ENCODE measurements at places on chromosomes 7 and 10.

DNA sequence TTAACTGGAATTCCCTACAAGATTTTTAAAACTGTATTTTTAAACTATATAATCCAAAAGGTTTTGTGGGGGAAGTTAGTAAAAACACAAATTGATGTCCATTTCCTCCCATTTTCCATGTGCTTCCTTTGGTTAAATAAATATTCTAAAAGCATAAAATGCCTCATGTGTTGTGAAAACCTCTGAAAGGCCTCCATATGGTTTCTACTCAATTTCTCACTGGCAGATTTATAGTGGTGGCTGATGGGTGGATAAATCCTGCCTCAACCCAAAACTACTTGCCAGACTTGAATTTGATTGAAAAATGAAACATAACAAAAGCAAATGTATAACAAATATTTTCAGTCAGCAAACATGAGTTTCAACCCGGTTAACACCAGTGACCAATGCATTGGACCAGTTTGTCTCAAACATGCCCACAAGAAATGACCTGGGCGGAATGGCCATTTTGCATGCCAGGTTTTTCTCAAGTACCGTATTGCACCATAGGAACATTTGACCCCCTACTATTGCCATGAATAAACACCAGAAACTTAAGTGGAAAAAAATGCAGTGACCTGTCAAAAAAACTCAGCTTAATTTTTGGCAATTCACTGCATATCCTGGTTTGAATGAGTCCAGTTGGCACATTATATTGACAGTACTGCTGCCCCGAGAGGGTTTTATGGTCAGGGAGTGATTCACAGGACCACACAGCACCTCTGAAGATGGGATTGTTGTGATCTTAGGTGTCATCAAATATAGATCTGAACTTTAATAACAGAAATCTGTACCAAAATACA lies 454.6 kb upstream of the ANKRD30A start:
- peaks cover 17% of the 10 kb centered on the region for H3K4me1 ChIP-seq
- H3K27ac ChIP-seq, result no peak overlapping the region
- H3K27me3 ChIP-seq, result no peaks in the 10 kb centered on the region
- no peak overlapping the region for H3K4me3 ChIP-seq

DNA sequence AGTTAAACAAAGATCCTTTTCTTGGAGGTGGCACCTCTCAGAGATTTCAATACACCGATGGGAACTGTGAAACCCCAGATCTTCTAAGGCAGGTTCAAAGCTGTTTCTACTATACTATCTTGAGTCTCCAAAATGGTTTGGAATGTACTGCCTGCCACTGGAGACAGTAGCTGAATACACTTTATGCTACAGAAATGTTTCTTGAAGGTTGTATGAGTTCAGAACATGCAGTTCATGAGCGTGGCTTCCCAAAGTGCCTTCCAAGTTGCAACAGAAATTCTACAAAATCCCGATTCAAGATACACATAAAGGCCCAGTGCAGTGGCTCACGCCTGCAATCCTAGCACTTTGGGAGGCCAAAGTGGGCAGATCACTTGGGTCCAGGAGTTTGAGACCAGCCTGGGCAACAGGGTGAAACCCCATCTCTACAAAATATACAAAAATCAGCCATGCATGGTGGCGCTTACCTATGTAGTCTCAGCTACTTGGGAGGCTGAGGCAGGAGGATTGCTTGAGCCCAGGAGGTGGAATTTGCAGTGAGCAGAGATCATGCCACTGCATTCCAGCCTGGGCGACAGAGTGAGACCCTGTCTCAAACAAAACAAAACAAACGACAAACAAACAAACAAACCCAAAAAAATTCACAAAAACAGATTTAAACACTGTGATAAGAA lies 36.3 kb downstream of the FAM171A1 start:
- H3K27ac ChIP-seq, result no peak overlapping the region
- H3K4me1 ChIP-seq, result no peaks in the 10 kb centered on the region
- no peaks in the 10 kb centered on the region for H3K36me3 ChIP-seq
- H3K4me3 ChIP-seq, result no peak overlapping the region

DNA sequence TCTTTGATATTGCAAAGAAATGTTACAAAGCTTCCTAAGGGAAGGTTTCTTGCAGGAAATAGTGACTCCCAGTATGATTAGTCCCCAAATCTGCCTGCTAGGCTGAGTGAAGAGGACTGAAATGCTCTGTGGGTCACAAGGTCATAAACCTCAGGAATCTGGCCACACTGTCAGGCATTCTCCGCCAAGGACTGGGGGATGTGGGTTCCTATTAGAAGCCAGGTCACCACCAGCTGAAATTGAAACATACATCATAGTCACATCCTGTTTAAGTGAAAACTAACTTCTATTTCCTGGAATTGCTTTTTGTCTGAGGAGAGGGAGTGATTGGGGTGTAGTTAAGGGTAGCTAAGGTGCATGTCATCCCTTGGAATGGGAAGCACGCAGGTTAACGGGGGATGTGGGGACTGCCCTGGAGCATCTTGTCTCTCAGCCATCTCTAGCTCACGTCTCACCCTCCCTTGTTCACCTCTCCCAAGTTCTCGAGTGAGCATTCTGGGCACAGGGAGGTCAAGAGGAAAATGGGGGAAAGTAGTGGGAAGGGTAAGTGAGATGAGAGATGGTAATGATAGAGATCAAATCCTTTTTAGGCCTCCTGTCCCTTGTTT lies 12.0 kb upstream of the GSAP start:
- no peaks in the 10 kb centered on the region for H3K36me3 ChIP-seq
- no peaks in the 10 kb centered on the region for H3K4me1 ChIP-seq
- DNase-seq, result no peak
- H3K4me3 ChIP-seq, result no peak overlapping the region

DNA sequence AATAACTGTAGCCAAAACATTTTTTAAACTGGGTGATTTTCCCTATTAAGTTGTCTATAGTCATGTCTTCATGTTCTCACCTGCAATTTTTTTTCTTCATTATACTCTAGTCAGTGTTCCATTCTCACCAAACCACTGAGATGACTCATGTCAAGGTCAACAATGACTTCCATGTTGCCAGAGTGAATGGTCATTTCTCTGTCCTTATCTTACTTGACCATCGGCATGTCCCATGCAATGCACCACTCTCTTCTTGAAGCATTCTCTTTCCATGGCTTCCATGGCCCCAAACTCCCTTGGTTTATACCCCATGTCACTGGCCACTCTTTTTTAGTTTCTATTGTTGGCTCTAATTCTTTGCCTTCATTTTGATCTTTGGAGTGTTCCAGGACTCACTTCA lies 173.9 kb downstream of the PPP1R17 start:
- H3K27me3 ChIP-seq, result no peaks in the 10 kb centered on the region
- H3K4me3 ChIP-seq, result no peak overlapping the region
- no peaks in the 10 kb centered on the region for H3K4me1 ChIP-seq
- no peak for DNase-seq
- no peaks in the 10 kb centered on the region for H3K36me3 ChIP-seq
- no peak overlapping the region for H3K27ac ChIP-seq

DNA sequence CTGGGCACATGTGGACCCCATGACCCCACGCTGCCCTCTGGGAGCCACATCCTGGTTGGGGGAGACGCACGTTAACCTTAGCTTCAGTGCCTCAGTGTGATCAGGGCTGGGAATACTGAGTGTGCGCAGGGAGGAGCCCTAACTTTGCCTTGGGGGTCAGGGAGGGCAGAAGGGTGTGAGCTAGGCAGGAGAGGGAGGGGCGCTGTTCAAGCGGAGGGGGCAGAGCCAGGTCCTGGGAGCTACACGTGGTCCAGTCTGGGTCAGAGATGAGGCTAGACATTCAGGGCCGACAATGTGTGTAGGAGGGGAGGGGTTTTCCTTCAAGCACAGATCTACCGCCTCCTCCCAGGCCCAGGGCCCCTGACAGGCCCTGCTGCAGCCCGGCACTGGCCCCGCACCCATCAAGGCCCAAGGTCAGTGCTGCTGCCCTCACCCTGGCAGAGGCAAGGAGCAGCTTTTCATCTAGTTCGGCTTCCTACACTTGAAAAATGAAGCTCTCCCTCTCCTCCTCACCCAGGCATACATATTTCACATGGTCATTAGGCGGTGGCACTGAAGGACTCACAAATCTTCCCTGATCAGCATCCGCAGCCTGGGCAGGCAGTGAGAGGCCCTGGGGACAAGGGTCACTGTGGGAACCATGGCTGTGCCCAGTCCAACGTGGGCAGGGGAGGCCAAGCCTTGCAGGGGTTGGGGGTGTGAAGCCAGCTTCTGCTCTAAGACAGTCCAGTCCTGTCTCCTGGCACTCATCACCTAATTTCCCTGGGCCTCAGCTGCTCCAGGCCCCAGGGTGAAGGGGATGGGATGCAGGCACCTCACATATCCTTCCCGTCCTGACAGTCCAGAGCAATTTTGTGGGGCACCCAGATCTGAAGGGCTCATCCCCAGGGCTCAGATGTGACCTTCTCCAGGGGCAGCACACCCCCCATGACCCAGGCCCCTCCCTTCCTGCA lies 47.3 kb downstream of the C10orf105 start:
- no peak overlapping the region for H3K4me3 ChIP-seq
- no peaks in the 10 kb centered on the region for H3K27me3 ChIP-seq
- no peaks in the 10 kb centered on the region for H3K36me3 ChIP-seq
- no peak overlapping the region for H3K27ac ChIP-seq

GRCh38 chr10:132134241-132135052 lies 52.3 kb upstream of the DPYSL4 start:
- no peak for DNase-seq
- no peaks in the 10 kb centered on the region for H3K4me1 ChIP-seq
- H3K4me3 ChIP-seq, result no peak overlapping the region

DNA sequence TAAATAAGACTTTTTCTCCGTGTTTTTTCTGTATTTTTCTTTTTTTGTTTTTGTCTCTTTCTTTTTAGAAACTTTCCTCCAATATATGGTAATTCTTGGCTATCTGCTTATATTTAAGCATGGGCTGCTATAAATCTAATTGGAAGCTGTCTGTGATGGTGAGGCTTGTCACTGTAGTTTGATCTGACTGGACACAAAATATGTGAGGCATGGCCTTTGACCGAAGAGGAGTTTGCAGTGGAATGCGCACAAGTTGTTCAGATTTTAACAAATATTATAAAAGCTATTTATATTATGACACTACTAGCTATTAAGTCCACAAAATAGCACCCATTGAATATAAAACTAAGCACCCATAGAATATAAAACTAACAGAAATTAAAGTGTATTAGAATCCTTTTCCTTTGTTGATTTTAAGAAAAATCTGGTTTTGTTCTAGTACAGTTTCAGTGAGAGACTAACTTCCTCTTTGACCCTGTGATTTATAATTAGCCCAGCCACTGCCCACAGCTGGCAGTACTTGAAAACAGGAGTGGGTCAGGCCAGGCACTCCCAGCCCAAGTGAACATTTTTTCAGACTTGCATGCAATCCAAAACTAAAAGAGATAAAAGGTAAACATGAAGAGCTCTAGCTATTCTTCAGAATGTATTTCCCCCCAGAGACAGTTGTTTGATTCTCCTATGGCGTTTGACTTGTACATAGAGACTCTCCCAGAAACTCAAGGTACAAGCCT lies 69.9 kb upstream of the FGL2 start:
- no peak overlapping the region for H3K4me3 ChIP-seq
- no peaks in the 10 kb centered on the region for H3K27me3 ChIP-seq
- no peaks in the 10 kb centered on the region for H3K36me3 ChIP-seq
- no peak for DNase-seq
- peak overlapping the region; percentile 64 for H3K27ac ChIP-seq
- H3K4me1 ChIP-seq, result no peaks in the 10 kb centered on the region

DNA sequence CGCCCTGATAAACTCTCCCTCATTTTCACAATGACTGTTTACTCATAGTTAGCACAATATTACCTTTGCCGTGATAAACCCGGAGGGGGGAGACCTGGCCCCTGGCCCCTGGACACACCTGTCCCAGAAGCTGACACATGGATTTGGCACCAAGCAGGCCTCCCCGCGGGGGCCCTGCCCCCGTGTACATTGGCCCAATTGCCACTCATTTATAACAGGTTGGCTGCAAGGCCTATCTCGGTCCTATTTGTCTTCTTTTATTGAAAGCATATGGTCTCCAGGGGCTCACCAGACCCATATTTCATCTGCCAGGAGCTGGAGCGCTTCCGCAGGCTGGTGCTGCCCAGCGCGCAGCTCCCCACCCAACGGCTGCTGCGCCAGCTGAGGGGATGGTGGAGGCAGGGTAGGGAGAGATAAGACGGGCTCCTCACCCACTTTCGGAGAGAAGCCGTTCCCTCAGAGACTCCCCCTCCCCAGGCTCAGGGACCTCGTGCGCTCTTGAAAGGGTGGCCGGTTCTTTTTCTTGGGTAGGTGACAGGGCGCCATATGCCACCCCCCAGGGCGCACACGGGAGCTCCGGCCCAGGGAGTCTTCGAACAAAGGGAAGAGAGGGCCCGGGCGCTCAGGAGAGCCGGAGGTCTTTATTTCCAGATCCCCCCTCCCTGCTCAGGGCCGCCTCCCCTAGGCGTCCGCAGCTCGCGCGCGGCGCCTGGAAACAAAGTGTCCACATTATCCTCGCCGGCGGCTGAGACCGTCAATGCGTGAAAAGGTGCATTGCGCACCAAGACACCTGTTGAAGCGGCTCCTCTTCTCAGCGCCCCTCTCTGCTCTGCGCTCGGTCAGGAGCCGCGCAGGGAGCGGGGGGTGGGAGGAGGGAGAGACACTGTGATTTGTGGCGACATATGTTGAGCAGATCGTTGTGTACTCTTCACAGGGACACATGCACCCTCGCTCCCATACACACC lies 4.3 kb upstream of the NEUROG3 start:
- H3K4me3 ChIP-seq, result no peak overlapping the region
- H3K27me3 ChIP-seq, result peaks cover 11% of the 10 kb centered on the region
- H3K36me3 ChIP-seq, result no peaks in the 10 kb centered on the region
- H3K4me1 ChIP-seq, result peaks cover 8% of the 10 kb centered on the region
- no peak for DNase-seq

- no peaks in the 10 kb centered on the region for H3K27me3 ChIP-seq
- H3K36me3 ChIP-seq, result no peaks in the 10 kb centered on the region
- H3K4me3 ChIP-seq, result no peak overlapping the region
- no peak overlapping the region for H3K27ac ChIP-seq
- DNase-seq, result no peak
Measured at GRCh38 chr7:29641651-29642050, 78.0 kb downstream of the PRR15 start.

- H3K4me3 ChIP-seq, result no peak overlapping the region
- no peaks in the 10 kb centered on the region for H3K4me1 ChIP-seq
- DNase-seq, result no peak
- H3K27me3 ChIP-seq, result no peaks in the 10 kb centered on the region
Measured at GRCh38 chr10:20350509-20350908, 534.3 kb downstream of the PLXDC2 start.

DNA sequence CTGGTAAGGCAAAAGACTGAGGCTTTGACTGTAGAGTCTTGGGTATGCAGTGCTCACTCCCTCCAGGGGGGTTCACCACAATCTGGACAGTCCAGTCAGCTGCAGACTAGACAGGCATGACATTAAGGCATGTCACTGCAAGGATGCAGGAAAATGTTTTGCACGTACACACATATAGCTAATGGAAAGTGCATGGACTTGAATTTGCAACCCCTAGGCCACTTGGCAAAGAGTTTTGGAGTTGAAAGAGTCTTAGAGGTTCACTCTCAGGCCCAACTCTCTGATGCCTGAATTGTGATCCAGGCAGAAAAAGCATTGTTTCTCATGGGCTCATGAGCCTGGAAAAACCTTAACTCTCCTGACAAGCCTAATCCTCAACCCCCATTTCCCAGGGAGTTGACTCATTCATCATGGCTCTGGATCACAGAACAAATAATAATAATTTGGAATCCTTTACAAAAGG lies 51.9 kb downstream of the LAMB4 start:
- H3K36me3 ChIP-seq, result no peaks in the 10 kb centered on the region
- DNase-seq, result no peak
- no peaks in the 10 kb centered on the region for H3K27me3 ChIP-seq
- no peak overlapping the region for H3K27ac ChIP-seq
- H3K4me3 ChIP-seq, result no peak overlapping the region

Data from ascending aorta (tissue), 2 donors.